ENCODE measurements at places on chromosomes 6 and 20.

GRCh38 chr6:138948546-138949179 is 39.4 kb downstream of the REPS1 start:
- DNase-seq: peak; percentile 34

DNA sequence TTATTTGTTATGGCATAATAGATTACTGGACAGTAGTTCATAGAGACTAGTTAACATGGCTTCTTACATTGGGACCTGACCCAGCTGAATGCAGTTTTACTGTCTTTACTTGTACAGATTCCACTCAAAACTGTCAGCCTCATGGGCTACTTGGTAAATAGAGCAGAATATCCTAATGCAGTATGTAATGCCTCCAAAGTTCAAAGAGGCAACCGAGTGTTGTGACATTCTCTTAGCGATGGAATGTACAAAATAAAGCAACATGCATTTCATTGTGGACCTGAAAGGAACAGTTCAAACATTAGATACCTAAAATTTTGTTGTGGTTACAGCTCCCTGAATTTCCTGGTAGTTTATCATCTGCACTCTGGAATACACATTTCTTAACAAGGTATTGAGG is 29.1 kb upstream of the RGS17 start:
- no peak for DNase-seq

- DNase-seq: no peak
These were observed 3.7 kb upstream of the CMTR1 start for GRCh38 chr6:37429352-37429750.

- no peak for DNase-seq
These were observed 312.1 kb upstream of the MAN1A1 start for GRCh38 chr6:119661628-119662027.

DNA sequence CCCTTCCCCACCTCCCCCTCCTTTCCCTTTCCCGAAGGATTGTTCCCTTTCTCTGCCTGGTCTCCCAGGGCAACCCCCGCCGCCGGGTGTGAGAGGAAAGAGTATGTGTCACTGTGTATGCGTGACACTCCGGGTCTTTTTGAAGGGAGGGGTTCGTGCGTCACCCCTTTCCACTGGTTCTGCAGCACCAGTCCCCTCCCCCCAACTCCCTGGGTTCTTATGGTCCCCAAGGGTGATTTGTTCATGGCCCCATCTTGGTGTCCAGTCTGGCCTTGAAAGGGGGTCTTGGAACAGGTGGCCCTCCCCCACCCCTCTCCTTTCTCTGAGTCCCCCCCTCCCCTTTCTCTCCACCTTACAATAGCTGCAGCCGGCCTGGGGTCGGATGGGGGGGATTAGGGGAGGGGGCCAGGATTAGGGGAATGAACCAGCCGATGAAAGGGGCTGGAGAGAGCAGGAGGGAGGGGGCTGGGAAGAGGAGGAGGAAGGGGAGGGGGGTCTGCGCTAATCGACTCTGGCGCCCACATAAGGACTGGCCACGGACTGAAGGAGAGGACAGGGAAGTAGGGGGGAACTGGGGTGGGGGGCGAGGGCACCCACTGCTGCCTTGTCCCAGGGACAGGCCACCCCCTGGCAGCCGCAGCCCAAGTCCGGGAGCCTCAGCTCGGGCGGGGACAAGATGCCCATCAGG is 1.3 kb upstream of the RING1 start:
- no peak for DNase-seq

GRCh38 chr6:115485400-115485799 is 575.3 kb downstream of the FRK start:
- DNase-seq: no peak

GRCh38 chr6:112049026-112049799 is 4.7 kb upstream of the CCN6 start:
- no peak for DNase-seq

DNA sequence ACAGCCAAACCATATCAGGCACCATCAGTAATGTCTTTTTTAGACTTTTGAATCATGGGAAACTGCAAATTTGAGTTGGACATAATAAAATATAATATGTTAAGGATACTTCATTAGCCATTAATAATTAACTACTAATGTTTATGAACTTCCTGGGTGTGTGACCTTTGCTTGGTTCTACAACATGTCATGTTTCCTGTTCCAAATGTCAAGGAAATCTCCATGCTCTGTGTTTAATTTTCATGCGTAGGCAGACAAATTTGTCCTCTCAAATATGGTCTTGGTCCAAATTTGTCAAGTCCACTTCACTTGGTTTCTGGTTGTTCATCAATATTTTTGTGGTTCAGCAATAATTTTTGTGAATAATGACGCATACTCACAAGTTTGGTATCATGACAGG is 410.5 kb downstream of the BMP2 start:
- no peak for DNase-seq

- DNase-seq: no peak
These were observed 31.6 kb downstream of the FIG4 start for GRCh38 chr6:109722564-109723254.

- DNase-seq: no peak
These were observed 244.2 kb upstream of the RIMS1 start for GRCh38 chr6:71642120-71642519.

GRCh38 chr20:64217539-64218221 is 37.9 kb upstream of the PCMTD2 start:
- no peak for DNase-seq

- DNase-seq: no peak
These were observed 19.9 kb downstream of the JARID2 start for GRCh38 chr6:15265787-15266186.

GRCh38 chr6:26276841-26277648 is 88.0 kb upstream of the BTN3A2 start:
- DNase-seq: no peak

DNA sequence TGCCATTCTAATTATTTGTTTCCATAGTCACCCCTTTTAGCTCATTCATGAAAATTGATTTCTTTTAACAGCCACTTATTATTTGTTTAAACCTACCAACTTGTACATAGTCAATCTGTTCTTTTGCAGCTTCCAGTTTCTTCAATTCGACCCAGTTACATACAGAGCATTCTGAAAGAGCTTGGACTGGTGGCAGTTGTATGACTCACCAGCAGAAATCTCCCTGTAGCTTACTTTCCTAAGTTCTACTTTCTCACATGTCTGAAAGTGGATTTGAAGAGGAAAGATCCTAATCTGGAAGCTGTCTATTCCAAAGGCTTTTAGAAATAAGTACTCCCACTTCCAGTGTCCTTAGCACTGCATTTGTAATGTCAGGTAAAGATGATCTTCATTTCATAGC is 447.9 kb downstream of the HTR1B start:
- no peak for DNase-seq
